Kidney (tissue), 22 donors: ENCODE measurements at places on chromosomes 12 and 14. TPM values are rescaled to one million over a fixed set of nuclear protein-coding genes. Genes with fewer than 3 reads are reported as not detected.

DNA sequence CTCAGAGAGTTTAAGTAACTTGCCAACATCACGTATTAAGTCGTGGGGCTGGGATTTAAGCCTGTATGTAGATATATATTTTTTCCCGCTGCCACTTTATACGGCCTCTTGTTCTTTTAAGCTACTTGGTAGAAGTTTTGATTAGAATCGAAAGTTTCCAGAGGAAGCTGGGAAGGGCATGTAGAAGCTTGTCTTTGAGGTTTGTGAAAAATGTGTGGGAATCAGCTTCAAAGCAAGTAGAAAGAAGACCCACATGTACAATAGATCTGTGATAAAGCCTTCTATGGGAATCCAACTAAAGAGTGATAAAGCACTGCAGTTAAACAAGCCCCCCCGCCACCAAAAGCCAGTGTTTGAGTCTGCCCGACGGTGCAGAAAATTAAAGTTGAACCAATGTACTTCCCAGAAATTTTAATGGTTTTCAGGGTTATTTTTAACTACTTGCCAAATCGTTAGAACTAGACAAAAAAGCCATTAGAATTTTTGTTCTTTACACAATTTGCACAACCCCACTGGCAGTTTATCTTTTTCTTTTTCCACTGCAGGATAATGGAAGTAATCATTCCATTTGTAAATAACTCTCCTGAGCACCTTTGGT is 25.5 kb downstream of the SERPINA11 start:
- H3K36me3 ChIP-seq: no peaks in the 10 kb centered on the region
- H3K4me3 ChIP-seq: no peak overlapping the region
- H3K27me3 ChIP-seq: no peaks in the 10 kb centered on the region

DNA sequence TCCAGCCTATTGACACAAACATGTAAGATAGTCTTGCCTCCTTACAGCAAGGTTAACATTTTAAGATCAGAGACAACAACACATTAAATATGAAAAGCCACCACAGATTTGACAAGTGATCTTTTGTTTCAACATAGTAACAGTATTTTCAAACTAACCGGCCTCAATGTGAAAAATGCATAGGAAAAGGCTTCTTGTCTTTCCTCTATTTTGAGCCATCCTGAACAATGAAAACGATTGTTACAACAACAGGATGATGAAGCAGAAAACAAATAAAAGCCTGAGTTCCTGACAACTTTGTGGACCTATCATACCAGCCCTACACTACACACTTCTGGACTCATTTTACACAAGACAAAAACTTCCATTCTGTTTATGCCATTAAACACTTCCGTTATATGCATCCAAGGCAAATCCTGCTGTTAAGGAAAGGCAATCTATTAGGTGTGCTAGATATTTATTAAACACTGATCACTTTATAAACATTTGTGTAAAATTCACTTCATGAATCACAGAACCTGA is 37.3 kb downstream of the BAZ1A start:
- H3K27me3 ChIP-seq: no peaks in the 10 kb centered on the region
- DNase-seq: no peak
- no peak overlapping the region for H3K27ac ChIP-seq
- no peaks in the 10 kb centered on the region for H3K36me3 ChIP-seq

DNA sequence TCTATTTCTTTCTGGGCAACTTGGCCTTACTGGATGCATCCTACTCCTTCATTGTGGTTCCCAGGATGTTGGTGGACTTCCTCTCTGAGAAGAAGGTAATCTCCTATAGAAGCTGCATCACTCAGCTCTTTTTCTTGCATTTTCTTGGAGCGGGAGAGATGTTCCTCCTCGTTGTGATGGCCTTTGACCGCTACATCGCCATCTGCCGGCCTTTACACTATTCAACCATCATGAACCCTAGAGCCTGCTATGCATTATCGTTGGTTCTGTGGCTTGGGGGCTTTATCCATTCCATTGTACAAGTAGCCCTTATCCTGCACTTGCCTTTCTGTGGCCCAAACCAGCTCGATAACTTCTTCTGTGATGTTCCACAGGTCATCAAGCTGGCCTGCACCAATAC is 5.3 kb downstream of the OR4N5 start:
- H3K27me3 ChIP-seq: no peaks in the 10 kb centered on the region
- no peak for DNase-seq
- H3K4me1 ChIP-seq: no peaks in the 10 kb centered on the region
- no peak overlapping the region for H3K27ac ChIP-seq
- H3K4me3 ChIP-seq: no peak overlapping the region

The PPP1R13B gene
- 15.1 TPM for polyA plus RNA-seq

The RERGL gene
- 48.4 TPM for polyA plus RNA-seq
